ENCODE measurements at places on chromosomes 2 and 18.

DNA sequence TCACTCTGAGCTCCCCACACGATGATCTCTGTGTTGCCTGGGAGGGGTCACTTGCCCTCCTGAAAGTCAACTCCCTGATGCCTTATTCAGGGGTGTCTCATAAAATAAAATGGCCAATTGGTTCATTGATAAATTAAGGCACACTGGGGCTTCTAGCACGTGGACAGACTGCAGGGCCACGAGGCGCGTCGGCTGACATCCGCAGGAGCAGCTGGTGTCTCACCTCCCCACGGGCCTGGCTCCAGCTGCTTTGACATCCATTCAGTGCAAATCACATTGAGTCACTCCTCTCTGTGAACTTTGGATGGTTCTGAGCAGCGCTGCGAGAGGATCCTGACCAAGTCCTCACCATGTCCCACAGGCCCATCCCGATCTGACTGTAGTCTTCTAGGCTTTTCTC lies 4.6 kb upstream of the ST8SIA3 start:
- DNase-seq: no peak

DNA sequence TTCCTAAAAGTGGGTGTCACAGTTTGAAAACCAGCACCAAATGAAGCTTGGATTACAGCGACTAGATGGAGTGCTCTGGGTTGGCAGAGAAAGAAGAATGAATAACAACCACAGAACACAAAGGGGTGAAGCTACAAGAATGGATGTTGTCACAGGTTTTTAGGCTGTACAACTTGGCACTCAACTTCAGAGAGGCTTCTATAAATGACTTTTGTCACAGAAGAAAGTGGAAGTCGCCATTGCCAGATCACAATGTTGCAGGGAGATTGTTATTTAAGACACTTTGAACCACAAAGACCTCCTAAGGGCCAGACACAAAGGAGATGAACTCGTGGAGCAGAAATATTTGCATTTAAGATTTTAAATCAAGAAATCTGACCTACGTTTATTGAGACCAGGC lies 354.2 kb downstream of the CDH7 start:
- DNase-seq: no peak

GRCh38 chr2:227280895-227281294 lies 44.2 kb upstream of the MFF start:
- DNase-seq: no peak

- no peak for DNase-seq
Measured at GRCh38 chr18:68839701-68840100, 41.8 kb downstream of the CCDC102B start.

DNA sequence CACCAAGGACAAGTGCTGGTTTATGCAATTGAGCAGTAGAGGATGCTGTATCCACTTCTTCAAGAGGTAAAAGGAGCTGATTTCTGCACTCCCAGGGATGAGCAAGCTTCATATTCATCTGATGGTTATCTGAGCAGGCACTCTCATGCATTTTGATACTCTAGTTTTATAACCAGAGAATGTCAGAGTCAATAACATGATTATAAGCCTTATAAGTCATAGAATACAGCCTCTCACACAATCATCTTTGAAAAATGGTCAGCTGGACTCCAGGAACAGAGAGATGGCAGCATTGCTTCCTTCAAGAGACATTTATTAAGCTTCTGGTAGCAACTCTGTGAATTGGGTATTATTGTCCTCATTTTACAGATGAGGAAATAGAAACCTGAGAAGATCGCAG lies 167.1 kb downstream of the SLC8A1 start:
- DNase-seq: no peak

GRCh38 chr2:140862181-140862580 lies 1268.6 kb downstream of the LRP1B start:
- DNase-seq: no peak

DNA sequence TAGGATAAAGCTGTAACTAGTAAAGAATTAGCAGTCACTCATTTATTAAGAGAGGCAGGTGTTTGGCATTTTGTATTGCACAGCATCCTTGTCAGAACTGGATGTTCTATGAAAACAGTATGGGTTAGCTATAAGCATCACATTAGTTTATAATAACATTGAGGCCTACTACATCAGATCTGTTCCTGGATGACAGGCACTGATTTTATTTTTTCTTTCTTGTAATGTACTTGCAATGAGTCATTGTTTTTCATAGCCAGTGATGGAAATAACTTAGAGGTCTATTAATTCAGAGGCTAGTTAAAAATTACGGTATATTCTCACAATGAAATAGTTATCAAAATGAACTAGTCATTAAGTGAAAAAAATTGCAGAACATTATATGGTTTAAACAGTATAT lies 13.0 kb upstream of the RMDN2 start:
- DNase-seq: no peak

Data from stimulated activated CD8-positive, alpha-beta memory T cell treated with anti-CD3 and anti-CD28 coated beads, Interleukin-4, amount 100 ng/mL, for 1 hour (primary cell).